ENCODE measurements at places on chromosomes 5 and 9.

DNA sequence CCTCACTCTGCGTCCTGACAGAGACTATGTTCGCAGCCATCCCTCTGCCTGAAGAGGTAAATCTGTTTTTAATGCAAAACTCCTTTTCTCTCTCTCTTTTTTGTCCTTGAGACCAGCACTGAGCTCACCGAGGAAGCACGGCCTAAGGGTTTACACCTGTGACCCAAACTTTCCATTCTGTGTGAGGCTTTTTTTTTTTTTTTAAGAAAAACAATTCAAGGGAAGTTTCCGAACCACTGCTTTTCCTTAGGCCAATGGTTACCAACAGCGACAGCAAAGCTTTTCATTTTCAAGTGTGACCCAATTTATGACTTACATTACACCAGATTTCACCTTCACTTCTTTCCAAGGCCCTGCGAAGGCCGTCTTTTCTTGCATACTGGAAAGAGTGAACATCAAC lies 205.9 kb downstream of the EFNA5 start:
- DNase-seq, result no peak

DNA sequence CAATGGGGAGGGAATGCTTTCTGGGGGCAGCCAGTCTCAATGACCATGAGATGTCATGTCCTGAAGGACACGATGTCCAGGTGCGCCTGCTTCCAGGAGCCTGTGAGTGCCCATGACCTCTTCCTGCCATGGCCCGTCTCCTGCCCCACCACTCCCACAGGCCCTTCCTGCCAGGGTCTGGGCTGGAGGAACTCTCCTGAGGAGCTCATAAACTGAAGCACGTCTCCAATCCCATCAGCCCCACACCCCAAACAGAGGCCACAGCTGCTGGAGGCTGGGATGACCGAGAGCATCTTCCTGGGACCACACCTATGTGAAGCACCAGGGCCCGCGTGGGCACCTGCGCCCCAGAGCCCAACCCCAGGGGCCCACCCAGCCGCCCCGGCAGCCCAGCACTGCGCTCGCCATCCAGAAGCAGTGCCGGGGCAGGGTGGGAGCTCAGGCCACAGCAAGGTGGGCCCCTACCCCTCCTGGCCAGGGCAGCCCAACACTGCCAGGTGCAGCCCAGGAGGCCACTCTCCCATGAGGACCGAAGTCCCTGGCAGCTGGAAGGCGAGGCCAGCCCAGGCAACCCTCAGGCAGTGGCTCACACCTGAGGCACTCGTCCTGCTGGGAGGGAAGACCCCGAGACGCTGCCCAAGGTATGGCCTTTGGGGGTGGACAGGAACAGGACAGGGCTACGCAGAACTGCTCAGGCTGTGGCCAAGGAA lies 53.9 kb upstream of the UBAC1 start:
- no peak for DNase-seq

- no peak for DNase-seq
These were observed 235.8 kb downstream of the TMEM38B start for GRCh38 chr9:105930011-105930627.

DNA sequence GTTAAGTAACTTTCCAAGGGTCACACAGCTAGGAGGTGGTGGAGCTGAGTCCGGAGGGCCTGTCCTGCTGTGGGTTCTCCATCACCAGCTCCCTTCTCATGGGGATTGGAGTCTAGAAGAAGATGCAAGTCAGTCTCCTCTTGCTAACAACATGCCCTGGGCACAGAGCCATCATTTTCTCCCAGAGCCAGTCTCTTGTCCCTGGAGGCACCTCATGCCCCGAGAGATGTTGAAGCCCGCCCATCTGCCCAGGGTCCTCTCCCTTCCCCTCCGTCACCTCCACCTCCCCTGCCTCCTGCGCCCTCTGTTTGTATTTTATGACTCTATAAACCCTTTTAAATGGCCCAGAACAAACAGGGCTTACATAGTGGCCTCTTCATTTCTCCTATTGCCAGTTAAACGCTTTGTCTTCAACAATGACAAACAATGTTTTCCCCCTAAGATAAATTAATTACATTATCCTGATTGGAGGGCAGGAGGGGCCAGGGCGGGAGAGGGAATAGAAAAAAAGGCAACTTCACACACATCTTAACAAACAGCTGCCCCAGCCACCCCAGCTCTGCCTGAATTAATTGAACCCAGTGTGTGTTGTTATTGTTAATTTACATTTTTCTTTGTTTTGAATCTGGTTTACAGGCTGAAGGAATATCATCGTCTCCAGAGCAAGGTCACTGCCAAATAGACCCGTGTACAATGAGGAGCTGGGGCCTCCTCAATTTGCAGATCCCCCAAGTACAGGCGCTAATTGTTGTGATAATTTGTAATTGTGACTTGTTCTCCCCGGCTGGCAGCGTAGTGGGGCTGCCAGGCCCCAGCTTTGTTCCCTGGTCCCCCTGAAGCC lies 55.8 kb downstream of the ASS1 start:
- DNase-seq, result no peak

DNA sequence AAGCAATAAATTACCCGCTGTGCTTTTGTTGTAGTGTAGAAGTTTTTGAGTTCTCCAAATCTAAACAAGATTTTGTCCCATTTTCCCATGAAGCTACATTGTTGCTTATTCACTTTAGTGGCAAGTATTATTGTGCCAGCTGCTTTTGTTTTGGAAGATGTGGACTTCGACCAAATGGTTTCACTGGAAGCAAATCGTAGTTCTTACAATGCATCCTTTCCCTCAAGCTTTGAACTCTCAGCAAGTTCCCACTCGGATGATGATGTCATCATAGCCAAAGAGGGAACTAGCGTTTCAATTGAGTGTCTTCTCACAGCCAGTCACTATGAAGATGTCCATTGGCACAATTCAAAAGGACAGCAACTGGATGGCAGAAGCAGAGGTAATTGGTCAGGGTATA lies 10.9 kb downstream of the MFAP3 start:
- DNase-seq, result no peak

- DNase-seq, result no peak
These were observed 149.1 kb downstream of the TLE1 start for GRCh38 chr9:81540142-81540710.

Measured in A673 (cell line).